ENCODE measurements at places on chromosomes 6 and 20.

DNA sequence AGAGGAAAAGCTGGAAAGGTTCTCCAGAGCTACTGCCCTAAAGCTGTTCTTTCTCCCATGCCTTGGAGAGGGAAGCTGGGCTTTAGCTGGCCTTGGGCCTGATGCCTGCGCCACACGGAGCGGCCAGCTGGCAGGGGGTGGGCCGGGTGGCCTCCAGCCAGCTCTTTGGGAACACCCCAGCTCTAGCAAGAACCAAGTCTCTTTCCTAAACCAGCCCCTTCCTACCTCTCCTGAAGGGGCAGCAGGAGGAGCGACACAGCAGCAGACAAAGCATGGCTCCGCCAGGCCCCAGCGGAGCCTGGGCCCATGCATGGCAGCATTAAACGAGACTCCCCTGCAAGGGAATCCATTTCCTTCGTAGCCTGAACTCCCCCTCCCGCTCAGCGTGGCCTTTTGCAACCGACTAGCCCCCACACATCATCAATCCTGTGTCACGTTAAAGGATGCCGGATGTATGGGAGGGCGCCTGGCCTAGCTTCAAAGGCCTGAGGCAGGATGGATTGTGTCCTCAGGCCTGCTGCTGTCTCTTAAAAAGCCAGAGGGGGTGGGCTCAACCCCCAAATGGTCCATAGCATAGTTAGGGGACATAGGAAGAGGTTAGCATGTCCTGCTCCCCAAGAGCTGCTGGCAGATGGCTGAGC lies 14.0 kb downstream of the MRPS18A start:
- no peak for DNase-seq

GRCh38 chr20:35446356-35447078 lies 8.5 kb upstream of the GDF5 start:
- no peak for DNase-seq

- DNase-seq, result no peak
Observed at GRCh38 chr20:44079291-44079690, 107.7 kb downstream of the JPH2 start.

DNA sequence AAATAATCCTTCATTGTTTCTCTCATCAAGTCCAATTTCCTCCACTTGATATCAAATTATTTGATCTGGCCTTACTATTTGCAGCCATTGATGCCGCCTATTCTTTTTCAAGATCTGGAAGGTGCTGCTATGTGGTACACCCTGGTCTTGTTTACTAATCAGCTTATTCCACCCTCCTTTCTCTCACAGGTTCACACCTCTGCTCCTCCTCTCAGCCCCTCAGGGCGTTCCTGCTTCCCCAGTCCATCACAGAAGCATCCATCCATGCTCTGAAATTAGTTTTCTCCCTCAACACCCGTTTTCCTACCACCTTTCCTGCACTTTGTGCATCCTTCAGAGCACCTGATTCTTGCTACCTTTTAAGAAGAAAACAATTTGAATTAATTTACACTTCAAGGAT lies 183.6 kb downstream of the EPHA7 start:
- DNase-seq, result no peak

Measured in inflammatory macrophage (primary cell).